Esophagus squamous epithelium (tissue), 5 donors: ENCODE measurements at places on chromosomes 5 and 9.

DNA sequence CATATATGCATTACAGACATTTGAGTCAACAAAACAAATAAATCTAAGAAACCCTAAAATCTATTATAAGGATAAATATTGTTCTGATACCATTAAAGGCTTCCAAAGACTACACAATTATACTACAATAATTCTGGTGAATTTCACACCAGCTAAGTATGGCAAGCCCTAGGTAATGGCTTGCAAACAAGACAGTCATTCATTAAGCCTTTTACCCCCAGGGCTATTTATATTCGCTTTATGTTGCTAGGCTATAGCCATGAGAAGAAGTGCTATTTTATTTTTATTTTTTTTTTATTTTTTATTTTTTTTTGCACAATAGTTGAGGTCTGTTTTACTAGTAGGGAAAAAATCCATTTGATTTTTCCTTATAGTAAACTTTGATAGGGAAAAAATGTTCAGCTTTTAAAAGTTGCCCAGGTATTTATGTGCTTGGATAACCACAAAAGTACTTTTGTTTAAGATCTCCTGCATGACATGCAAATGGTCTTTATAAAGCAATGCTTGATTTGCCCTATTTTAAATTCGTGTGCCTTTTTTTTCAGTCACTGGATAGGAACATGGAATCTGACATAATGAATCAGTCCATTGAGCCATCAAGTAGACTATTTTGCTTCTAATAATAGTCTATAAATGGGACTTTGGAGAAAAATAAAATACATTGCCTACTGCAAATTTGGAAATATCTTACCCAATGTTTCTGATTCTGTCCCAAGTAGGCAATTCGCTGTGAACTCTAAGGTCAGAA lies 946.3 kb upstream of the COX7C start:
- no peak for DNase-seq

DNA sequence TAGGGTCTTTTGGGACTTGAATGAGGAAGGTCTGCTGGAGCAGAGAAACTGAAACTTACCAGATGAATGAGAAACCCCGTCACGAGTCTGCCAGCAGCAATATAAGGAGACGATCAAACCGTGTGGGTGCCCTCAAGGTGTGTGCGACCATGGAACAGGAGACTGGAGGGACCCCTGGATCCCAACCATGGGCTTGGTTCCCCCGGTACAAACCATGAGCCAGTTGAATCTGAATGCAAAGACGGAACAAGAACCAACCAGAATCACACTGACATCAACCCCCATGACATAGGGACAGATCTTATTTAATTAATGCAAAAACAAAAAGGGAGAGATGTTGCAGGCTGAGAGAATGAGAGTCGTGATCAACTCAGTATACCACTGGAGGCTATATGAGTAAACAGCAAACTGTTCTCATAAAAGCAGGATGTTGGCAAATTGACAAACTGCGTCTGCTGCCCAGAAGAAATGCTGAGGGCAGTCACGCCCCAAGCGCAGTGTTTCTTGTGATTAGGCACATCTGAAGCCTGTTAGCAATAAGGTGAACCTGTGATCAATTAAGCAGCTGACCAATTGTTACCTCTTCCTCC lies 475.5 kb upstream of the ACO1 start:
- no peak for DNase-seq

DNA sequence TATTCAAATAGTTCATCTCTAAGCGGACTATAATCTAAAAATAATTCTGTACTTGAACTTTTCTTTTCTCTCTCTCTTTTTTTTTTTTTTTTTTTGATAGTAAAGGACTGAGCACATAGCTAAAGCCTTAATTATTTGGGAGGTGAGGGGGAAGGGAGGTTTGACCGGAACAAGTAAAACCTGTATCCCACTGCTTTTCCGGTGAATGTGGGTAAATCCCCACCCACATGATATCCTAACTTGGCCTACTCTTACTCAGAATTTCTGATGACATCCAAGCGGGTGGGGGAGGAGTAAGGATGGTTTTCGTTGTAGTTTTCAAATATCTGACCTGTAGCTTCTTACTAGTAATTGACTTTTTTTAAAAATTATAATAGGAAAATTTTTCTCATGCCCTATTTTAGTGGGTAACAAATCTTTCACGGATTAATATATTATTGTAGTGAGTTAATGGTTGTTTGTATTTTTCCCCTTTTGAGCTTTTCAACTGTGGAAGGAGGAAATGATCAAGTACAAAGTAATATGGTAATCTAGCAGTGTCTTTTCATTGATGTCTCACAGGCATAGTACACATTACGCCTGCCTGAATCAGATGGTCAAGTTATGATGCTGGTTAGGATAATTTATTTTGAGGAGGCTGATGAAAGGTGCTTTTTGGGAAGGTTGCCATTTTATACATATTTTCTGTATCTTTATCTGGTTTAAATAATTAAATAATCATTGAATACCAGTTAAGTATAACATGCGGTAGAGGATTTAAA lies 2.2 kb upstream of the ELL2 start:
- DNase-seq = no peak

DNA sequence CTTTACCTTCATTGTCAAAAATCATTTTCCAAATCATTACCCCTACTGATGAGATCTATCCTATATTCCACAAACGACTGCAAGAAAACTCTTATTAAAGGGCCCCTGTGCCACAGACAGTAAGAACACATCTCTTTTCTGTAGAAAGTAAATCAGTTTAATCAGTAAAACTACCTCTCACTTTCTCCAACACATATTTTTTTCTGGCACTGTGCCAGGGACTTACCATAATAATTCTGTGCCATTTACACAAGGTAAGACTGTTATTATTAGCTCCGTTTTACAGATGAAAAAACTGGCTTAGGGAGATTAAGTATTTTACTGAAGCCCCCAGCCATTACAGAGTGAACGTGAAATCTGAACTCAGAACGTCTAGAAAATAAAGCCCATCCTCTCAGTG lies 587.0 kb upstream of the COX7C start:
- no peak for DNase-seq

GRCh38 chr5:142324136-142324870 lies 518 bp downstream of the SPRY4 start:
- DNase-seq = no peak

- no peak for DNase-seq
These were observed 89.1 kb upstream of the MINAR2 start for GRCh38 chr5:129658801-129659200.

DNA sequence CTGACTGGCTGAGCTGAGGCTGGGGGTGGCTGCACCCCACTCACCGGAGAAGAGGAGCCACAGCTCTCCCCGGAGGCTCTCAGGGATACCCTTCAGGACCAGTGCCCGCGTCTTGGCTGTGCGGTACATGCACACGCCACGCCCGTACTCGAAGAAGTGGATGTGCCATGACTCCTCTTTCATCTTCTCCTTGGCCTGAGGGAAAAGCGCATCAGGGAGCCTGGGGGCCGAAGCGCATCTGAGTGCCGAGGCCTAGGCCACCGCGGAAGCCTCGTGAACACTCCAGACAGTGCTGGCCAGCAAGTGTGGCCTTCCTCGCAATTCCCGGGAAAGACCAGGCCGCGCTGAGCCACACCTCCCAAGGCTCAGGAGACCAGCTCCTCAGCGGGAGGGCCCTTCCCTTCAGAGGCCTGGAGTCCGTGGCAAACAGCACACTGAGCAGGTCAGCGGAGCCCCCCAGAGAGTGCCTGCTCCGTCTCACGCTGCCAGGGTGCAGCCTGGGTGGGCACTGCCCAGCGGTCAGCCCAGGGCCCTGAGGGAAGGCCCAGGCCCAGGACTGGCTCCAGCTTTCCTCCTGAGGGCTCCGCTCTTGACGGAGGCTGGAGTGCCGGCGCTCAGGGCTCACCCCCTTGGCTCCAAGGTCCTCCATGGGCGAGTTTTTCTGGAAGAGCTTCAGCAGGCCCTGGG lies 20.5 kb upstream of the MRNIP start:
- DNase-seq = no peak

DNA sequence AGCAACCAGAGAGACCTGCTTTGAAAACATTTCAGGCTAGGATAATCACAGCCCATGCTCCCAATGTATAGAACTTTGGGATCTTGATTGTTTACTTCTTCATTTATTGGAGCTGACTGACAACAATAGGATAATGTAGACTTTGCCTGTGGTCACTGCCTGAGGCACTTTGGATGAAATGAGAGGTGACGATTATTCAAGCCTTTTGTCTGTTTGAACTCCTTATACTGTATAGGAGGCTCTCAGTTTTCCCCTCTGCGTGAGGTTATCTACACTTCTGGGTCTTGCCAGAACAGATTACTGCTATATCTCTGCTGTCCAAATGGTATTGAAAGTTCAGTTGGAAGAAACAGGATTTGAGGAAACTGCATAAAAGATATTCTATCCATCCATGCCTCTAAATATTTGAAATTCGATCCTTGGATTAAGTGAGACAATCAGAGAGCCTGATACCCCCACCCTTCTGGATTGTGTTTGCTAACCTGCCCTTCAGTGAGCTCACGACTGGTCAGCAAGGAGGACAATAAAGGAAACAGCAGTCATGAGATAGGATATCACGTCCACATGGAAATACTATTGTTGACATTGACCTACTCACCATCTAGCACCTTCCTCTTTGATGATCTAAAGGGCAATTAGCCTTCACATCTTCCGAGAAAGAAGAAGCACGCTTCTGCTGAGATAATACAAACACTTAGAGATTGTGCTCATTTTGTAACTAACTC lies 98.1 kb downstream of the DOCK8 start:
- DNase-seq = no peak
